T-helper 1 cell treated with Interleukin-12 subunit alpha and Interleukin-12 subunit beta and Interleukin-4 antibody, amounts not matched to agents 30 ng/mL and 1 ng/mL, for 36 hours (primary cell): ENCODE measurements at places on chromosomes 1 and 21. TPM values are rescaled to one million over a fixed set of nuclear protein-coding genes. Genes with fewer than 3 reads are reported as not detected.

Gene ABL2
- 10.0 and 12.6 TPM in 2 replicates for total RNA-seq

Gene ZNF678
- total RNA-seq: 2.9 and 4.4 TPM in 2 replicates

Gene S100B
- total RNA-seq: 0.49 TPM in 1 of 2 replicates, not detected in the other

Gene B3GALT5
- total RNA-seq: not detected in 2 replicates

Gene OR2G6
- not detected in 2 replicates for total RNA-seq

Gene NTRK1
- total RNA-seq: 13.5 and 13.8 TPM in 2 replicates

Gene AQP10
- not detected in 2 replicates for total RNA-seq

Gene NMNAT2
- 0.05 and 0.46 TPM in 2 replicates for total RNA-seq

Gene DNASE2B
- total RNA-seq: not detected in 2 replicates

Gene S100PBP
- total RNA-seq: 75.3 and 82.0 TPM in 2 replicates

Gene SF3B4
- 104 and 112 TPM in 2 replicates for total RNA-seq

Gene ELAPOR1
- total RNA-seq: 5.7 and 6.8 TPM in 2 replicates
